Fibroblast of skin of left biceps (primary cell): ENCODE measurements at places on chromosomes 3 and 15.

DNA sequence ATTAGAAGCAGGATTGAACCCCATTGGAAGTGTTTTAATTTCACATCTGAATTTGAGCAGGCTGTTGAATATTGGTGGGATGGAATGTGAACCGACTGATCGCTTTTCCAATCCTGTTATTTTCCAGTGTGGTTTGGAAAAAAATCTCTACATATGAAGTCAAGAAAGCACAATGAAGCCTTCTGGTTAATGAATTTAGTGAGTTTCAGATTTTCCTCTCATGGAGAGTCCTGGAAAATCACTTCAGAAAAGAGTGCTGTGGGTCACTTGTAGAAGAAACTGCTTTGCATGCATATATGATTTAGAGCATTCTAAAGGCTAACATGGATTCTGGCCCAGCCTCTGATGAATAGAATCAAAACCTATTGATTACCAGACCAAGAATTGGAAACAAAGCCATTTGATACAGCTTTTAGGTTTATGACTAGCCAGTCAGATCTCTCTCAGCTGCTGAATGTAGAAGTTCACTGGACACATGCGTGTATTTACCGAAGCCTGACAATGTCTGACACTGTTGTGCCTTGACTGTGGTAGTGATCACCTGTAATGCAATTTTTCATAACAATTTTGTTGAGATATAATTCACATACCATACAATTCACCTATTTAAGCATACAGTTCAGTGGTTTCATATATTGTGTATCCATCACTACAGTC is 121.9 kb downstream of the FNDC3B start:
- no peak for DNase-seq

- no peak for DNase-seq
These were observed 838.1 kb downstream of the TBL1XR1 start for GRCh38 chr3:176359211-176359610.

DNA sequence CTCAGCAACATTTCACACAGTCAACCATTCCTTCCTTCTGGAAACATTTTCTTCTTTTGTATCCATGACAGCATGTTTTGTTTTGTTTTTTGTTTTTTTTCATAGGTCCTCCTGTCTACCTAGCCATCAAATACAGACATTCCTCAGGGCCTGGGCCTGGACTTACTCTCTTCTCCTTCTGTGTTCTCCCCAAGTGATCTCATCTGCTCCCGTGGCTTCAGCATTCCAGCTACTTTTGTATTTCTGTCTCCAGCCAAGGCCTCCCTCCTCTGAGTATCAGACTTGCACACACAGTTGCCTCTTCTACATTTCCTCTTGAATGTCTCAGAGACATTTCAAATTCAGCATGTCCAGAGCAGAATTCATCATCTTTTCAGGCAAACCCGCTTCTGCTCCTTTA is 82.4 kb downstream of the HCN4 start:
- DNase-seq = no peak

GRCh38 chr3:100407164-100407563 is 5.8 kb downstream of the LNP1 start:
- no peak for DNase-seq

GRCh38 chr3:64911138-64911537 is 223.3 kb upstream of the ADAMTS9 start:
- DNase-seq = no peak

DNA sequence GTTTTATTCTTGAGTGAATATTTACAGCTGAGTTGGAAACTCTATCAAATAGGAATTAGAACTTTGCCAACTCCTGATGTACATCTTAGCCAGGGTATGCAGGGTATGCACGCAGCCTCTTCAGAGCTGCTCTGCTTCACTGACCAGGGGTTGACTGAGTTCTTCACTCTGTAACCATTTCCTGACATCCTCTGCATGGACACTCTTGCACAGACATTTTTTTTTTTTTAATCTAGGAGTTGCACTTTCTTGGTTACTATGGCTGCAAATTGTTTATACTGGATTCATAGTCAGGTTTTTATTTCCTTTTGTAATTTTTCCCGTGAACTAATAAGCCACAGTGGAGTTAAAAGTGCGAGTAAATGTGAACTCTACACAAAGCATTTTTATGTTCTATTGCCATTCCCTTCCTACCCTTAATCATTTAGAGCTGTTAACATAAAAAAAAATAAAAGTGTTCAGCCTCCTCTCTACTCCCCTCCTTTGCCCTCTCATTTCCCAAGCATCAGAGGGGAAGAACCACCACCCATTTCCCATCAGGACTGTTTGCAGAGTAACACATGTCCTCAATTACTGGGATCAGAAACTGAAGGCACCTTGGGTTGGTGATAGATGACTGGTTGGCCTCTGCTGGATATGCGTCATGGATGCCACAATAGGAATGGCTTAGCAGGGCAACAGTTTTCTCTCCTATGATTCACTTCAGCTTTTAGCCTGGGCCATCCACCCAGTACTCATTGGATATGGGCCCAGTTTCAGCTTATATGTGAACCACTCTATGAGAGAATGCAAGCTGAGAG is 54.0 kb downstream of the DUT start:
- DNase-seq = peak; percentile 96

- no peak for DNase-seq
These were observed 67.8 kb downstream of the NSUN3 start for GRCh38 chr3:94130690-94131089.

DNA sequence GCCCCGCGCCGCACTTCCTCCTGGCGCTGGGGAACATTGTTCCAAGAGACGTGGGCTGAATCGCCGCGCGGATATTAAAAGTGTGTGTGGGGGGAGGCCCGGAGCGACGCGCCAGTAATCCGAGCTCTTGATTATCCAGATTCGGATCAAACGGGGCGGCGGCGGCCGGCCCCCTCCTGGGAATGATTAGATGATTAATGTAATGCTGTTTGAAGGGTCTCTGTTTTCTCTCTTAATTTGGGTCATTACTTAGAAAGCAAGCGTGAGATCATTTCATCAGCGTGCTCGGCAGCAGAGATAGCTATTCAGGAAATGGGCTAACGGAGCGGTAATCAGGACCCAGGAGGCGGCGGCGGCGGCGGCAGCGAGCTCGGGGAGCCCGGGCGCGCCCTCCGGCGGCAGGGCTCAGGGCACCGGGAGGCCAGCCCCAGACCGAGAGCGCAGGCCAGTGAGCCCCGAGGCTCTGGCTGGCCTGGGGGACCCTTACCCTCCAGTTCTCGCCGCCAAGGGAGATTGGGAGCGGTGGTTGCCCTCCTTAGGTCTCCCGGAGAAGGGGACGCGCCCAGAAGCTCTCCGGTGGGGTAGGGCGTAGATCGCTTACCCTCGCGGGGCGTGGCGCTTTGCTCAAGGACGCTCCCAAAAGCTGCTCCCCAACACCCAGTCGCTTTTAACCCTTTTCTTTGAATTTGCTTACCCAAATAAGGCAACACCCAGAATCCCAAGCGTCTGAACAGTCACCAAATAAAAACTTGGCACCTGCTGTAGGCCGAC is 4.5 kb downstream of the FEZF2 start:
- no peak for DNase-seq

GRCh38 chr15:91710080-91710698 is 143.3 kb upstream of the SLCO3A1 start:
- no peak for DNase-seq

- DNase-seq = no peak
These were observed 91.0 kb upstream of the RPL32 start for GRCh38 chr3:12932347-12932746.

DNA sequence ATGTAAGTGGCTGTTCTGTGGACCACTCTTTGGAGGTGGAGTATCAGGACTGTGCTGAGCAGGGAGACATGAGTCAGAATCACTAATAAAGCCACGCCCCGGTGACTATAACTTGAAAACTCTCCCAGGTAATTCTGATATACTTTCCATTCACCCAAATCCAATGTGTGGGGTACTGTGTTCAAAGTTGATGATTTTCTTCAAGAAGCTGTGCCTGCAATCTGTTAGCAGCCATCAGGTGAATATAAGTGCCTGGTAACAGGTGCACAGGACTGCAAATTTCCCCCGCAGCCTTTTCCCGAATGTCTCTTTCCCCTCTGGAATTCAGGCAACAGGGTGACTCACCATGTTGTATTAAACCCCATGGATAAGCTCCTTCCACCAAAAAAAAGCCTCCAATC is 17.0 kb downstream of the MAGI1 start:
- DNase-seq = no peak

DNA sequence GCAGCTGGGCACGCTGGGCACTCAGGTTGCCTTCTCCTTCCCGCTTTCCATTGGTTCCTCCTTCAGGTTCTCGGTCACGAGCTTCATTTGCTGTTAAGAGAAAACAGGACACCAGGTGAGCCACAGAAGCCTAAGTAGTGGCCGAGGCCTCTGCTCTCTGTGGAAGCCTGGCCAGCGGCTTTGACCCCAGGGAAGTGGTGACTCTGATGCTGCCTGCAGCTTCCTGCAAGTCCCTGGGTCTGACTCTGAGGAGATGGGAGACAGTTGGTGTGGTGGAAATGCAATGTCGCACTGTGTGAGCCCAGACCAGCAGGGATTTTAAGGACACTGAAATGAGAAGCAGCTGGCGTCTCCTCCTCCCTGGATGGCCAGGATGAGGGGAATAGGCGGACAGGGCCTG is 80.5 kb downstream of the SNRK start:
- no peak for DNase-seq

GRCh38 chr15:63232943-63233342 is 43.5 kb downstream of the RAB8B start:
- no peak for DNase-seq

GRCh38 chr3:155934230-155934629 is 63.8 kb downstream of the GMPS start:
- DNase-seq = no peak

- no peak for DNase-seq
These were observed 471.0 kb upstream of the SEMA6D start for GRCh38 chr15:47246317-47246716.

DNA sequence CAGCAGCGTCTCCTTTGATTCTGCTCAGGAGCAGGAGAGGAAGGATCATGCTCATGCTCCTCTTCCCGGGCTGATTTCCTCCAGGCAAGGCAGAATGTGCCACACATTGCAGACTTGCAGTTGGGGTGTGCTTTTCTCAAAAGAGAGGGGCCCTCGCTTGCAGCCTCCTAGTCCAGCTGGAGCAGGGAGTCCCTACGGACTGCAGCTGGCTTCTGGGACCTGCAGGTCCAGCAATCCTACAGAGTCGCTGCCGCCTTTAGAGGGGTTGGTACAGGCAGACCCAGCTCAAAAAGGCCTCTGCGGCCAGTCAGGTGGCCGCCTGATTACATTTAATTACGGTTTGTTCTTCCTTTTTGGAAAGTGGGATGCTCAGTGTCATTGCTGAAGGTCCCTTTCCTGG is 173.9 kb downstream of the NSMCE3 start:
- DNase-seq = no peak

GRCh38 chr3:14539742-14540491 is at the start of gene GRIP2:
TSS of gene GRIP2 (minus strand) at chr3:14540342. CDS start at chr3:14540308, 34 bp downstream.
- DNase-seq = no peak

GRCh38 chr3:43055393-43055792 is 50.5 kb downstream of the POMGNT2 start:
- no peak for DNase-seq

DNA sequence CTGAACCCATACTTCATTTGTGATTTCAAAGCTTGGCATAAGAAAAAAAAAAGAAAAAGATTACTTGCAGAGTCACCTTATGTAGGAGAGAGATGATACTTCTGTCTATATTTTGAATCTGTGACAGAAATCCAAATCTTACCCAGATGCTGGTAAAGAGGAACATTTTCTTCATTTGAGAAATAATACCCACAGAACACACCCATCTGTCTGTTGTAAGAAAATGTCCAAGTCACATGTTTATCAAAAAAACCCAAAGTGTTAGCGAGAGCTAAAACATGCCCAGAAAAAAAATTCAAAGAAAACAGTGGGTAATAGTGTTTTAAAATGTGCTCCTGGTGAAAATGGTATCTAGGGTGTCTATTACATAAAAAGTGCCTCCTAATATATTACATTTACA is 18.0 kb upstream of the RAP2B start:
- DNase-seq = no peak

GRCh38 chr15:100123611-100124010 is 218.2 kb downstream of the ADAMTS17 start:
- no peak for DNase-seq
